ENCODE measurements at places on chromosomes 3 and 15. TPM values are rescaled to one million over a fixed set of nuclear protein-coding genes. Genes with fewer than 3 reads are reported as not detected.

The TTC21A gene
- not detected for total RNA-seq

The DNAJA4 gene
- total RNA-seq: 0.09 TPM

The TMEM108 gene
- not detected for total RNA-seq

The NPAP1 gene
- not detected for total RNA-seq

The UNC13C gene
- total RNA-seq: not detected

The FYCO1 gene
- 7.6 TPM for total RNA-seq

The IL5RA gene
- total RNA-seq: not detected

The DUOX1 gene
- not detected for total RNA-seq

The P2RY14 gene
- not detected for total RNA-seq

The C3orf85 gene
- not detected for total RNA-seq

The CLDND1 gene
- 213 TPM for total RNA-seq

The LMAN1L gene
- not detected for total RNA-seq

Measured in SJSA1 (cell line).